ENCODE measurements at places on chromosomes 6 and 20. TPM values are rescaled to one million over a fixed set of nuclear protein-coding genes. Genes with fewer than 3 reads are reported as not detected.

NKX2-4 gene
- polyA plus RNA-seq = not detected

ECT2L gene
- not detected for polyA plus RNA-seq

GRCh38 chr6:113649880-113650609 lies 207.1 kb upstream of the MARCKS start:
- DNase-seq = no peak

DNA sequence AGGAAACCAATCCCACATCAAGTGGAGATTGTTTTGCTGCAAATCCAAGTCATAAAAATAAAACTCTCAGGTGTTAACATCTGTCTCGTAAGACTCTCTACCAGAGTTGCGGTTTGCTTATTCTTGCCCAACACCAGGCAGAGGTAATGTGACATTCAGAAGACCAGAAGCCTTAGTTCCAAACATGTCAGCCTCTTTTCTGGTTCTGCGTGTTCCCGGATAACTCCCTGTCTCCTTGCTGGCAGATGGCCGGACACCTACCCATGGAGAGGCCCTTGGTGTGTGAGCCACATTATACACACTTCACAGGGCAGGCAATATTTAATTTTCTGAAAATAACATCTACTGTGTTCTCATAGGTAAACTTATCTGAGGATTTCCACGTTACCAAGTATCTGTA lies 73.4 kb downstream of the GMPR start:
- DNase-seq = no peak

OOEP gene
- not detected for polyA plus RNA-seq

DNA sequence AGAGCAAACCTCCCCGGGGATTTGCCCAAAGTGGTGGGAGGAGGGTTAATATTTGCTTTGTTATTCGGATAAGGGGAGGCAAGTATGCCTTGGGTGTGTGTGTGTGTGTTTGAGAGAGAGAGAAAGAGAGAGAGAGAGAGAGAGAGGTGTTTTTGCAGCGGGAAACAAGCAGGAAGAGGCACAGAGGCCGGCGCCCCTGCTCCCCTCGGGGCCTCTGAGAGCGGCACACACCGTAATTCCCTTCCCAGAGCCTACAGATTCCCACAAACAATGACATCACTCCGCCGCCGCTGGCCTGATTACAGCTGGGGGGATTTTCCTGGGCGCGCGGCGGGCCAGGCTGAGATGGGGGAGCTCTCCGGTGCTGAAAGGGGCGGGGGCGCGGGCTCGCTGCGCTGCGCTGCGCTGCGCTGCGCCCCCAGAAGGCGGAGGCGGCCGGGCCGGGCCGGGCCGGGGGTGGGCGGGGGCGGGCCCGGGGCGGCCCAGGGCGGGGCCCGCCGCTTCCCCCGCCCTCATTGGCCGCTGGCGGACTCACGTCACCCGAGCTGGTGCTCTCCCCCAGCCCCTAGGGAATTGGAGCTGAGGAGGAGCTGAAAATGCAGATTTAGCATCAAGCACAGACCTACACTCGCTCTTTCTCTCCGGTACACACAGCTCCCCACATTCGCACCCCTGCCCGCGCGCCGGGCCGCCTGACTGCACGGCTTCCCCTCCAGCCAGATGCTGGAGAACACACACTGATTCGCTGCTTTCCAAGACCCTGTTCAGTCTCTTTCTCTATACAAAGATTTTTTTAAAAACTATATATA lies at the start of gene PCSK2:
TSS of gene PCSK2 (plus strand) at position 631 of the 809 bp plus-strand sequence. CDS start 266 bp downstream, outside the sequence.
- peak; percentile 57 for DNase-seq

Data from IMR-90 (cell line).